NCI-H510A (cell line): ENCODE measurements at places on chromosomes 4 and X.

DNA sequence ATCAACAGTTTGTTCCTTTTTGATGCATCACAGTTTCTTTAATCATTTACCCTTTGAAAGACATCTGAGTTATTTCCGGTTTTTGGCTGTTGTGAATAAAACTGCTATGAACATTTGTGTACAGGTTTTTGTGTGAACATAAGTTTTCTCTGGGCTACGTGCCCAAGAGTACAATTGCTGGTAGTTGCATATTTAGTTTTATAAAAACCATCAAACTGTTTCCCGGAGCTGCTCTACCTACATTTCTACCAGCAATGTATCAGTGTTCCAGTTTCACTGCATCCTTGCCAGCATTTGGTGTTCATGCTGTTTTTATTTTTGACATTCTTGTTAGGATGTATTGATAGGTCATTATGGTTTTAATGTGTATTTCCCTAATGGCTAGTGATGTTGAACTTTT, 17.3 kb downstream of the KDM6A start:
- DNase-seq = no peak

- no peak for DNase-seq
Observed at GRCh38 chr4:31051565-31051964, 331.4 kb downstream of the PCDH7 start.

DNA sequence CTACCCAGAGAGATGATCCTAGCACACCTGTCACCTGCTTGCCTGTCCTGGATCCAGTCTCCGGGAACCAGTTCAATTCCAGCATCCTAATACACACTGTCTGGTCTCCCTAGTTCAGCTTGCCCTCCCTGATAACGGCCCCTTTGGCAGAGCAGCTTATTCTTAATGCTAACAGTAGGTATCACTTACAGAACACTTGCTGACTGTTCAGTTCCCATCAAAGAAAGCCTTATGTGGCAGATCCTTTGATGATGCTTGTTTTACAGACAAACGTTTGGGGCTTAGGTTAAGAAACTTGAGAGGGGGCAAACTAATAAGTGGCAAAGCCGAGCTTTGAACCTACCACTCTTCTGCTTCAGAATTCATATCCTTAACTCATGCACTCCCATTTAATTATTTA, 890 bp downstream of the RASSF6 start:
- peak; percentile 22 for DNase-seq

DNA sequence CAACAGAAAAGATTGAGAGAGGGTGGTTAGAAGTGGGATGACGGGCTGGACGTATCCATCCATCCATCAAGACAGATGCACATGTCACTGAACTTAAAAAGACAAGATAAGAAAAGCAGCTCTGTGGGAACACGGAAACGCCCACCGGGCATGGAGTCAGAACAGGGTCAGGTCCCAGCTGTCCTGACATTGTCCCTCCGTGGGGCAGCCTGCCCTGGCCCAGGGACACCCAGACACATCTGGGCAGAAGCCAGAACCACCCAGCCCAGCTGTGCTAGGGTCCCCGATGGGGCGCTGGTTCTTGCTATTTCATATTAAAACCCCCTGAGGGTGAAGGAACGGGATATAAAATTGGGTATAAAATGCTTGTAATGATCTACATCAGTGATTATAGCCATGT, 88.5 kb downstream of the PPP2R2C start:
- DNase-seq = no peak

DNA sequence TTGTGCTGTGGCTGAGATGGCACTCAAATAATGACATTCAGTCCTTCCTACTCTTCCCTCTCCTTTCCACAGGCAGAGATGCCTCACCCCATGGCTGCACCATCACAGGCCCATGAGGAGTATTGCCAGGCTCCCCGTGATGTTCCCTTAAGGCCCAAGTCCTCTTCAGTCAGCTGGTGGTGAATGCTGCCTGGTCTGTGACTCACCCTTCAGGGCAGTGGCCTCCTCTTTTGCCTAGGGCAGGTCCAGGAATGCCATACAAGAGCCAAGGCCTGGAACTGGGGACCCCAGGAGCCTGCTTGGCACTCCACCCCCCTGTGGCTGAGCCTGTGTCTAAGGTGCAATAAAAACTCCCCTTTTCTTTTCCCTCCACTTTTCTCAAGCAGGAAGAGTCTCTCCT, 144.2 kb upstream of the GEMIN8 start:
- no peak for DNase-seq

- DNase-seq = no peak
Observed at GRCh38 chrX:42818151-42818921, 40.4 kb upstream of the PPP1R2C start.

GRCh38 chr4:125961626-125962025, 646.9 kb downstream of the FAT4 start:
- no peak for DNase-seq

DNA sequence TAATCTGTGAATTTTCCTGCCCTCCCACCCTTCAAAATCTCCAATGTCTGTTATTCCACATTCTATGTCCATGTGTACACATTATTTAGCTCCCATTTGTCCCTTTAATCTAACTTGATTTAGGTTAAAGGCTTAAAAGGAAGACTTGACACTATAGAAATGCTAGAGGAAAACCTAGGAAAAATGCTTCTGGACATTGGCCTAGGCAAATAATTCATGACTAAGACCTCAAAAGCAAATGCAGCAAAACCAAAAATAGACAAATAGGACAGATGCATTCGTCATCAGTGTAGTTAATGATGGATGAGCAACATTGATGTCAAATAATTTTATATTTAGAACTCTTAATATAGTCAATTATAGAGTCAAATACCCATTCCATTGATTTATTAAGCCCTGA, 36.9 kb downstream of the INTU start:
- DNase-seq = no peak

- DNase-seq = no peak
Observed at GRCh38 chr4:1178300-1179088, 6.1 kb upstream of the SPON2 start.

DNA sequence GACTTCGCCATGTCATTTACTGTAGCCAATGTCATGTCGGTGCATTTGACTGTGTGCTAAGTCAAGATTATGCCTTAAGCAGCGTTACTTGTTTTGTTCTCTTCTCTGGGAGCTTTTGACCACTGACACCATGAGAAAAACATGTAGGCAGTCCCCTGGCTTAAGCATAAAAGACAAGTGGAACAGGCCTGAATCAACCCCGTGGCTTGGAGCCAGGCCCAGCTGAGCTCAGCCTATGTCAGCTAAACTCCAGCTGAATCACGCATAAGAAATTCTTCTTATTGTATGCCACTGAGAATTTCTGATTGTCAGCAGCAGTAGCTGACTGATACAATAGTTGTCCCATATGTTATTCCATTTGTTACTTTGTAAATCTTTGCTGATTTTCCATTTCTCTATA, 261.9 kb downstream of the CBLL2 start:
- no peak for DNase-seq

DNA sequence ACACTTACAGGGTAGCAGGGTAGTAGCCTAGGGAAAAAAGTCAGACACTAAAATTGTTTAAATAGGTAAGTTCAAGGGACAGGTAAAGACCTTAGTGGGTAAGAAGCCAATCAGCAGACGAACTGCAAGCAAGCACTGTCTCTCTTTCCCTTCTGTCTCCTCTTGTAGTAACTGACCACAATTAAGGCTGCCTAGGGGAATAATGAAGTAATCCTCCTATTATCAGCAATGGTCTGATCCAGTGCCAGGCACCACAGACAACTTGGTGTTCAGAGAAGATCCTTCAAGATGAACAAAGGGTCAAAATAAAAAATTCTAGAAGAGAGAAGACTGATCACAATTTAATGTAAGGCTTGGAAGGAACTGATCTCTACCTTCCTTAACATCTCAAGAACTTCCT, 62.9 kb downstream of the ELOVL6 start:
- no peak for DNase-seq

DNA sequence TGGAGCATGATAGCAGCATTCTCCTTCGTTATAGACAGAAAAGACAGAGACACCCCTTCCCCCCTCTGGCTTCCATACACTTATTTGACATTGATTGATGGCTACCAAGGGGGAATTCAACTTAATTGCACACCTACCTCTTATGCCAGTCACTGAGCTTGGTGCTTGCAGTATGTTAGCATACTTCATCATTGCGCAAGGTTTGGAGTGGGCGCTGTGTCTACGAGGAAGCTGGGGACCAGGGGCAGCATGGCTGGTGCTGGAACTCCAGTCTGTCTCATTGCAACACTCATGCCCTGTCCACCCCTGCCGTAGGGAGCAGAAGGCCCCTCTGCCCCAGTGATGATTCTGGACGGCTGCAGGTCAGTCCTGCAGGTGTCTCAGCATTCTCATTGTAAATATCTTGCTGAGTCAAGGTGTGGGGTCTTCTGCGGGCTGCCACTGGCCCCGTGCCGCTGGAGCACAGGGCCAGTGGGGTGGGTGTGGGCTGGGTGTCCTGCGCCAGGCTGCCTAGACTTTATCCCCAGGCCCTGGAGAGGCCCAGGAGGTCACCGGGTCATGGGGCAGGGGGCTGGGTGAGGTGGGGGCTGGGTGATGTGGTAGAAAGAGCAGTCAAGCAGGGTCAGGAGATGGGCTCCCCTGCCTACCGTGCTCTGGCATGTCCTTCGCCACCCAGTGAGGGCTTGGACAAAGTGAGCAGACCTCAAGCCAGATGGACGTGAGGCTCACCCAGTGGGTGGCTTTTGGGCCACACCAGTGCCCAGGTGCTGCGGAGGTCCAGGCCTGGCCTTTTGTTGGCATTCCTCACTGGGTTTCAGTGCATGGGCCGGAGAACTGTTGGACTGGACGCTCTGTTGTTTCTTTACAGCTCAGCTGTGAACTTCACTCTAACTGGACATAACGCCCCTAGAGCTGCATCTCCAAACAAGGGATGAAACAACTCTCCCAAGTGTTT, 85.5 kb downstream of the PSAPL1 start:
- peak; percentile 62 for DNase-seq

DNA sequence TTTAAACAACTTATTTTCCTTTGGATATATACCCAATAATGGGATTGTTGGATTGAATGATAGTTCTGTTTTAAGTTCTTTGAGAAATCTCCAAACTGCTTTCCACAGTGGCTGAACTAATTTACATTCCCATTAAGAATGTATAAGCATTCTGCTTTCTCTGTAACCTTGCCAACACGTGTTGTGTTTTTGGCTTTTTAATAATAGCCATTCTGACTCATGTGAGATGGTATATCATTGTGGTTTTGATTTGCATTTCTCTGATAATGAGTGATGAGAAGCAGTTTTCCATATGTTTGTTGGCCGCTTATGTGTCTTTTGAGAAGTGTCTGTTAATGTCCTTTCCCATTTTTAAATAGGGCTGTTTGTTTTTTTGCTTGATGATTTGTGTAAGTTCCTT, 155.6 kb upstream of the PITX2 start:
- DNase-seq = no peak

- no peak for DNase-seq
Observed at GRCh38 chr4:158346576-158346975, 136.3 kb downstream of the TMEM144 start.

DNA sequence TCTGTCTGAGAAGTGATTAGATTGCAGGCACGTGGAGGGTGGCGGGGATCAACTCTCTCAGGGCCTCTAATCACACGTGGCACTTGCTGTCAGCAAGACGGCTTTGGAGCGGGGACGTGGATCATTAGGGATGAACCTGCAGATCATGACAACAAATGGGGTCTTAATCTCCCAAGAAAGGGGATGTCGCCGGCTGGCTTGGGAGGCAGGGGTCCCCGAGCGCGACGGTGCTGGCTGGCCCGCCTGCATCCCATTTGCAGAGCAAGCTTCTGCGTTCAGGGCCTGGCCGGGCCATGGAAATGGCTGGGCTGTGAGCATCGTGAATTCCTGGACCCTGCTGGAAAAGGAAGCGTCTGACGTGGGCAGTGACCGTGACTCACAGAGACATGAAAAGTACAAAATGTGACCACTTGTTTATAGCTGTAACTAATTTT, 85.1 kb upstream of the SHOX start:
- no peak for DNase-seq

- DNase-seq = no peak
Observed at GRCh38 chr4:94758141-94758699, 465 bp downstream of the BMPR1B start.

GRCh38 chr4:110071466-110071865, 126.9 kb downstream of the ELOVL6 start:
- DNase-seq = no peak

GRCh38 chrX:34655501-34656455, 1.3 kb downstream of the TMEM47 start:
- no peak for DNase-seq

DNA sequence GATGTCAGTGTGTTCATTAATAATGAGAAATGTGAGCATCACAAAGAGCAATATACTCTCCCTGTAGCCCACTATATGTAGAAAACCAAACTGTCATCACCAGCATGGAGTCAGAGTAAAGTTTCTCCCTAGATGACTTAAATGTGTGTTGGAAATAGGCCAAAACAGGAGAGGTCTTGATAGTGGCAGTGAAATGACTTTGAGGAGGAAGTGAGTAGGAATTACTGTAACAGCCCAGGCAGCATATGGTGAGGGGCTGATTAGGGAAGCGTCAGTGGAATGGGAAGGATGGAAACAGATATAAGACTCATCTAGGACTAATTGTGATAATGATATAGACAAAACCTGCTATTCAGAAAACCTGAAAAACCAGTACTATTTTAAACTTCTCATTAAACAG, 83.9 kb downstream of the ATXN3L start:
- no peak for DNase-seq

DNA sequence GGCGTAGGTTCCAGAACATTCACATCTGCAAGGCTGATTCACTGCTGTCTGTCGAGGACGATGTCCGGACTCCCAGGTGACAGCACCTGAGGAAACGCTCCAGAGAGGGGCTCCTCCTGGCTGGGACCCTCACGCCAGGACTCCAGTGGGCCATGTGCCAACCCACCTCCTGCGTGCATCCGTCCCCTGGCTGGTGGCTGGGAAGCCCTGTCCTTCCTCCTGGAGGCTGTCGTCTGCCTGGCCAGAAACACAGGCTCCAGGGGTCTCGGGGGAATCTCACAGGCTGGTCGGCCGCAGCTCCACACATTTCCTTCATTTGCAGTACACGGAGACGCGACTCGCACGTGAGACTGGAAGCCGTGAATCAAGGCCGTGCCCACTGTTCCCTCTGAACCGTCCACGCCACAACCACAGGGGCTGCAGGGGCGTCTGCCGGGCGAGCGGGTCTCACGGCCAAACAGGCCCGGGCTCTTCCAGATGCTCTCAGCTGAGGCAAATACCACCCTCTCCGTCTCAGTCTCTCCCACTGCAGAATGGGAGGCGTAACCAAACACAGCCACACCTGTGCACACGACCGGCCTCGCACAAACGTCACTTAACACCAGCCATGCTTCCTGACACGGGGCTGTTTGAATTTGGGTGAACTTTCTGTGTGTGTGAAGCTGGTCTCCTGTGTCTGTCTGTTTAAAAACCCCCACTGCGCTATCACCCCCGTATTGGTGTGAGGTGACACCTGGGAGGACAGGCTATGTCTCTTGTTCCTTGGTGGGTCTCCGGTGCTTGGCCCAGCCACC, 38.7 kb upstream of the MXD4 start:
- no peak for DNase-seq
